ENCODE measurements at places on chromosomes 11 and 22.

DNA sequence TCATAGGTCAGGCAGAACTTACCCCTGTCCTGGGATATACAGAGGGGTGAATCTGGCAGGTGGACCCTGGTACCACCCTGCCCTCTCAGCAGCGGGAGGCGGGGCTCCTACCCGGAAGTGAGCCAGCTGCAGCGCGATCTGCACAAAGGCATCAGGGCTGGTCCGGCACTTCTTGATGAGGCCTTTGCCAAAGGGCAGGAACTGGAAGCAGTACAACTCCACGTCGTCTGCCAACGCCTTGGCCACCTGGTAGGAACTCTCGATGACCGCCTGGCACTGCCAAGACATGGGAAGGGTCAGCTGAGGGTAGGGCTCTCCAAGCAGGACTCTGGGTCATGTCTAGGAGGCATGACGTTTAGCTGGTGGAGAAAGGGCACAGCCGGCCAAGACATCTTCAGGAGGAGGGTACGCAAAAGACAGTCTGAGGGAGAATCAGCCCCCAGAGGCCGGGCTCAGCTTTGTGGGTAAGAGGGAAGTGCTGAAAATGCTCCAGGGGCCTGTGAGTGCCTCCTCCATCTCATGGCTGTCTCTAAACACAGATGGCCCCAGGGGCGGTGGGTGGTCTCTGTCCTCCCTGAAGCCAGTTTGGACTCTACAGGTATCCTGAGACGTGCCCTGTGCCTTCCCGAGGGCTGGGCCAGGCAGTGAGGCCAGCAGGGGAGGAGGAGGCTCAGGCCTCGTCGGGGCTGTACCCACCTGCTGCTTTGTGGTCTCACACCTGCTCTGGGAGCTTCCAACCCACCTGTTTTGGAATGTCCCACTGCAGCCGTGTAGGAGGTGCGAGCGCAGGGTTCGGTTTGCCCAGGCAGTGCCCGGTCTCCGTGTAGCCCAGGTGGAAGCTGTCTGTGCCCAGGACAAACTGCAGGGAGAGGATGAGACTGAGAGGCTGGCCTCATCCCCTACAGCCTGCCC lies 6.7 kb downstream of the CPT1B start:
- no peak for DNase-seq

DNA sequence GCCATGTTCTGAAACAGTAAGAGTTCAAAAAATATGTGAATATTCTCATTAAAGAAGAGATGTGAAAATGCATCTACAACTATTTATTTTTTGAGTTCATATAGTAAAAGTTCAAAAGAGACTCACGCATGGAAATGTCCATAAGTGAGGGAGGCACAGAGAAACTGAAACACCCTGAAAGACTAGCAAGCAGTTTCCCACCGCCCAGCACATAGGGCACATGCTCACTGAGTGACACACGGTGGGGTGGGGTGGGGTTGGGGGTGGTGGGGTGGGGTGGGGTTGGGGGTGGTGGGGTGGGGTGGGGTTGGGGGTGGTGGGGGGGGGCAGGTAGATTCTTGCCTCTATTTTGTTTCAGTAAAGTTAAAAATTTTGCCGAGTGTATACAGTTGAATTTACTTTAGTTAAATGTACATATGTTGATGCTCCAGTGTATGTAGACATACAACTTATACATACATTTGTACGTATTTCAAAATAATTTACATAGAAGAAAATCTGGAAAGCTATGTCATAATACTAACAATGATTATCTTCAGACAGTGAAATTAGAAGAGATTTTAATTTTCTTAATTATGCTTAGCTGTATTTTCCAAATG lies 6.3 kb downstream of the CCDC34 start:
- DNase-seq, result no peak

- DNase-seq, result peak; percentile 48
Observed at GRCh38 chr22:32080904-32081303, 37.8 kb downstream of the SLC5A1 start.

GRCh38 chr11:11370255-11370961 lies 17.4 kb upstream of the CSNK2A3 start:
- DNase-seq, result no peak

- DNase-seq, result peak; percentile 95
Observed at GRCh38 chr11:12433571-12434324, 56.4 kb downstream of the PARVA start.

DNA sequence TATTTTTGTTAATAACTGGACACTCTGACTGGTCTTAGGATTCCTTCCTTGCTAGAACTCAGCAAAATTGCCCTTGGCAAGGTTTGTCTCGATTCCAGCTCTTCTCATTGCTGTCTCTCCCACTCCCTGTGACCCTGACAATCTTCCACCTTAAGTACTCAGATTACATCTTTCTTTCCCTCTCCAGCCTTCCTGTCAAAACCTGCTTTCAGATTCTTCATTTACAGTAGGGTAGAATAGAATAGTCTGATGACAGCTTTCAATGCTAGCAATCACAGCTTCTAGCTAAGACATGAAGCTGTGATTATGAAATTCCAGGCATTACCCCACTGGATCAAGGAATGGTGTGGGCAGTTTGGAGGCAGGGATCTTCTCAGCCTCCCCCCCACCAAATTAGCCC lies 39.2 kb upstream of the LMO2 start:
- DNase-seq, result no peak

DNA sequence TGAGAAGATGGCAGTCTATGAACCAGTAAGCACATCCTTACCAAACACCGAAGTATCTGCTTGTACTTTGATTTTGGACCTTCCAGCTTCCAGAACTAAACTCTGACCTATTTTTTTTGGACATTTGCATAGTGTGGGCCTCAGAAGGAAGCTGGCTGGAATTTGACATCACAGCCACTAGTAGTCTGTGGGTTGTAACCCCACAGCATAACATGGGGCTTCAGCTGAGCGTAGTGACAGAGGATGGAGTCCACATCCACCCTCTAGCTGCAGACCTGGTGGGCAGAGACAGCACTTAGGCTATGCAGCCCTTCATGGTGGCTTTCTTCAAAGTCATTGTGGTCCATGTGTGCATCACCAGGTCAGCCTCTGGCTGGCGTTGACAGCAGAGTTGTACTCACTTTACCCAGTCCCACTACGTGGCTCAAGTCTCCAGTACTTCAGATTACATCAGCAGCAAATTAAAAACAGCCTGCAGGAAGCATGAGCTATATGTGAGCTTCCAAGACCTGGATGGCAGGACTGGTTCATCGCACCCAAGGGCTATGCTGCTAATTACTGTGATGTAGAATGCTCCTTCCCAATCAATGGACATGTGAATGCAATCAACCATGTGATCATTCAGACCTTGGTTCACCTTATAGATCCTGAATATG lies 58.6 kb upstream of the VPREB1 start:
- DNase-seq, result no peak

DNA sequence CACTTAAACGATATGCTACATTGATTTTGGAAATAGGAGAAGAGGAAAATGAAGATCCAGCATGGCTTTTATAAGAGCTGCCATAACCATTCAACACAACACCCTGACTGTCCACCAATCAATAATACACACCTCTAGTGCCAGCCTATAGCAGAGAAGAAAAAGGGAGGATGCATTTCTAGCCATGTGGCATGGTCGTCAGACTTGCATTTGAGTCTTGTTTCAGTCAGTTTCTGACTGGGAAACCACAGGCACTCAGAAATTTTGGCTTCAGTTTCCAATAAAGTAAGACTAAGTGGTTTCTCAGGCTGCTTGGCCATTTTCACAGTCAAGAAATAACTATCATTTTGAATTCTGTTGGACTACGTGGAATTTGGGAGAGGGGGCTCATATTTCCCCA lies 523.5 kb upstream of the LRRC4C start:
- no peak for DNase-seq

DNA sequence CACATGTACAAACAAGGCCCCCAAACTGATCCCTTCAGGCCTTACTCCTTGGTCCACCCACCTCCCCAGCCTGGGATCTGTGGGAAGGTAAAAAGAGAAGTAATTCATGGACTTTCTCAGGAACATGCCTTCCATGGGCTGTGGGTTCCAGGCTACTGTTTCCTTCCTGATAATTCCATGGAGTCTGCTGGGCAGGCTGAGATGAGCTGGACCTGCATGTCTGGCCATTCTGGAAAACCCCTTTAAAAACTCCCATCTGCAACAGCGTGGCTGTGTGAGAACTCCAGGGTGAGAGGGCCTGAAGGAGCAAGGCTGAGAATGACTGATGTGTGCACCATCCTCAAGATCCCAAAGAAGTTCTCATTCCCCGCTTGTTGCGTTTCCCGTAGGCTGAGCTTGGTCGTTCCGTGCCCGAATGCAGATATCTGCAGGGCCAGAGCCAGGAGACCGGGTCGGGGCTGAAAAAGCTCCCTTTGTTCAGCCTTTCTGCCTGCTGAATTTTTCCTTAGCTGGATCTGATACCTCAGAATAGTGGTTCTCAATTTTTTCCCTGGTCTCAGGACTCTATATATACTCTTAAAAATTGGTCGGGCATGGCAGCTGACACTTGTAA lies 72.9 kb downstream of the NAT10 start:
- no peak for DNase-seq

DNA sequence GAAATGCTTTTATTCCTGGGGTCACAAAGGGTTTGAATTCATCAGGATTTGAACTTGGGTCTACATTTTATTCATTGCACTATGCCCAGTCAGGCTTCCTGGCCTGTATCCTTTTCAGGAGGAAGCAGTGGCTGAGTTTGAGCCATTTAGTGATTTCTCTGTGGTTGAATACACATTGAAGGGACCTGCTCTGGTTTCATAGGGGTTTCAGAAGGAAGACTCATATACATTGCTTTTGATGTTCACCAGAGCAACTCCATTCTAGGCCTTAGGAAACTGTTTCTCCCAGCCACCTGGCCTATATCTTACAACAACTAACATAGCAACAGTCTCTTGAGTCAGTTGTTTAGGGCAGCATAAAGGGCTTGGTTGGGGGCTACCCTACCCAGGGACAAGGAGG lies 165.7 kb downstream of the INSC start:
- no peak for DNase-seq

- DNase-seq, result no peak
Observed at GRCh38 chr22:44097263-44098020, 73.3 kb downstream of the PARVB start.

DNA sequence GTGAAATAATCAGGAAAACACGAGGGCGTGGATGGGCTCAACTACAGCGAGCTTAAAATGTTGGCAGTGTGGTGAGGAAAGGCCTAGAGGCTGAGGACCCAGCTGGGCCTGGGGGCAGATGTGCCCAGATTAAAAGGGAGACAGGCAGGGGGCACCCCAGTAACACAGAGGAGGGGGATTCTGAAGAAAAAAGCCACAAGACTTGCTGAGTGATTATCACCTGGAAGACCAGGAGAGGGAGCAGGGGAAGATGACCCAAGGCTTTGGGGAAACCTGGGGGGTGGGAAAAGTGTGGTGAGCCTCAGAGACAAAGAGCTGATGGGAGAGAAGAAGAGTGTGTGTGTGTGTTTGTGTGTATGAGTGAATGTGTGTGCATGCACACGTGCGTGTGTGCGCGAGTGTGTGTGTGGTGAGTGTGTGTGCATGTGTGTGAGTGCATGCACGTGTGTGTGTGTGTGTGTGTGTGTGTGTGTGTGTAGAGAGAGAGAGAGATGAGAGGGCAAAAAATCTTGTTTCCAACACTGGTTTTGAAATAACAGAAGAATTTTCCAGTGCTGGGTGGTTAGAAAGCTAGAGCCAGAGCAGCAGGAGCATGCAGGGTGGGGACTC lies 500.5 kb downstream of the BUD13 start:
- DNase-seq, result no peak

GRCh38 chr11:86639137-86639536 lies 33.3 kb downstream of the ME3 start:
- no peak for DNase-seq

GRCh38 chr11:134153147-134153905 lies 70.4 kb downstream of the NCAPD3 start:
- DNase-seq, result no peak

- DNase-seq, result no peak
Observed at GRCh38 chr11:81331088-81331487, 1402.6 kb downstream of the FAM181B start.

GRCh38 chr11:27444801-27445215 lies 27.8 kb downstream of the LGR4 start:
- DNase-seq, result no peak

DNA sequence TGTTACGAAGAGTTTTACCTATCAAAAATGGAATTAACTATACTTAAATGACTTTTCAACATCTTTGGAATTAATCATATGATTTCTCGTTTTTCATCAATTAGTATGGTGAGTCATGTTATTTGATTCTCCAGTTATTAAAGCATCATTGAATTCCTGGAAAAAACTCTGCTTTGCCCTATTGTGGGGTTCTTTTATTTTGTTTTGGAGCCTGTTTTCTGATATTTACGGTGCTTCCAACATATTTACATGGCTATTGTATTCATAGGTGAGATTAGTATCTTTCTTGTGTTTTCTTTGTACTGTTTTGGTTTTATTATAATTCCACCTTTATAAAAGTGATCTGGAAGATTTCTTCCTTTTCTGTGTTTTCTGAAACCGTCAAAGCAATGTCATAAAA lies 902.7 kb downstream of the TBC1D22A start:
- no peak for DNase-seq

DNA sequence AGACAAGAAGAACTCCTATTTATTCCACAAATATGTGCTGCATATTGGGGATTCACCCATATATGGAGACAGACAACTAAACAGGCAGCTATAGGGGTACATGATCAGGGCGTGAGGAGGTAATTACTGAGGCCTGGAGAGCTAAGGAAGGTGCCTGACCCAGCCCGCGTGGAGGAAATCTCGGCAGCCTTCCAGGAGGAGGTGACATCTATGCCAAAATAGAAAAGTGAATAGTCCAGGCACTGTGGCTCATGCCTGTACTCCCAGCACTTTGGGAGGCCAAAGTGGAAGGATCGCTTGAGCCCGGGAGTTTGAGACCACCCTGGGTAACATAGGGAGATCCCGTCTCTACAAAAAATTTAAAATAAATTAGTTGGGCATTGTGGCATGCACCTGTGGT lies 13.6 kb downstream of the NIPSNAP1 start:
- DNase-seq, result no peak

GRCh38 chr11:75388386-75389275 lies 10.7 kb upstream of the RPS3 start:
- peak; percentile 78 for DNase-seq

DNA sequence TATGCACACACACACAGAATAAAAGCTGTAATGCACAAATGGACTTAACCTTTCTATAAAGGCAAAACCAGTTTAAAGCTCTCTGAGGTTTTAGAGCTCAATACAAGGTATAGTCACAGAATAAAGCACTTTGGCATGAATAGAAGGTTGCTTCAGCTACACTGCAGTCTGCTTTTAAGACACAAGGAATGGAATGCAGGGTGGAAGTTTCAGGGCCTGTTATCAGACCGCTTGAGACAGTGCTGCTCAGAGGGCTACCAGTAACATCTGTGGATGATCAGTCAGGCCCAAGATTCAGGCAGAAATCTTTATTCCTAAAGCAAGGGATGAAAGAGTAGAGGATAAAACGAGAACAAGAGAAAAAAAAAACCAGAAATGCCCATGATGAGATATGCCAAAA lies 46.7 kb downstream of the CD44 start:
- DNase-seq, result no peak
